ENCODE measurements at places on chromosomes 12 and 14.

GRCh38 chr12:27652174-27652763 is 44.0 kb upstream of the REP15 start:
- DNase-seq: peak; percentile 76

DNA sequence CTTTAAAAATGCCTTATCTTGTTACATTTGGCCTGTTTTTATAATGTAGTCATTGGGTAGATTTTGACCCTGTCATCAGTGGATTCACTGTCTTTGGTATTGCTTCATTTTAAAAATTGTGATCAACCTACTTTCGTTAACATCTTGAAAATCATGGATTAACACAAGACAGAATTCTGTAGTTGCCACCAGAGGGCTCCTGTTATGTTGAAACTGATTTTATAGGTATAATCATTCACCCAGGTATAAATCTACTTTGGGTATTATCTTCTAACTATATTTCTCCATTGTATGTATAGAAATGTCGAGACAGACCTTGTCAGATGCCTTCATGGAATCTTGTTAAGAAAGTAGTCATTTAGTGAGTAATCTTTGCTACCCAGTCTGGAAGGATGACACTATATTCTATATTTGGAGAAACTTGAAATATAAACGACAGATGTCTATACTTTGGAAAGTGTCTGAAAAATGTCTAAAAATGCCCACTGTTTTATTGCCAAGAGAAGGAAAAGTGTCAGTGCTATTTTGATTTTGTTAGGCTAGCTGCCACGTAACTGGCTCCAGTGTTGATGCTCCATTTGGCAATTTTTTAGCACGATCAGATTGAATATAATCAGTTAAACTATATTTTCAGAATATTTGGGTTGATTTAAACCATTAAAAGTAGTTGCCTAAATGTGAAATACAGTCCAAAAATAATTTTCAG is 129.4 kb downstream of the PELI2 start:
- DNase-seq: no peak

GRCh38 chr12:76881142-76881541 is 2.3 kb upstream of the CSRP2 start:
- no peak for DNase-seq

DNA sequence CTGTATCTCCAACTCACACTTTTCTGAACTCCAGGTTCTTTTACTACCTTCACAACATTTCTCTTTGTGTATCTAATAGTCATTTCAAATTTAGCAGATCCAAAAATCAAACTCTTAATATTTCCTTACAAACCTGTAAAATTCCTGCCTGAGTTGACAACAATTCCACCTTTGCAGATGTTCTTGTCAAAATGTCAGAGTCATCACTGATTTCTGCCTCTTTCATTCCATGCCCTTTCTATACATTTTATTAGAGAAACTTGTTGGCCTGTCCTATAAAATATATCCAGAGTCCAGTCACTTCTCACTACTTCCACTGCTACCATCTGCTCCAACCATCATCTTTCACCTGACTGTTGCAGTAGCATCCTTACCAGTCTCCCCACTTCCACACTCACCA is 119.7 kb downstream of the CAPZA3 start:
- no peak for DNase-seq

GRCh38 chr12:43106355-43106754 is 445.6 kb downstream of the ADAMTS20 start:
- DNase-seq: no peak

GRCh38 chr12:121524196-121524916 is 56.5 kb downstream of the KDM2B start:
- no peak for DNase-seq

DNA sequence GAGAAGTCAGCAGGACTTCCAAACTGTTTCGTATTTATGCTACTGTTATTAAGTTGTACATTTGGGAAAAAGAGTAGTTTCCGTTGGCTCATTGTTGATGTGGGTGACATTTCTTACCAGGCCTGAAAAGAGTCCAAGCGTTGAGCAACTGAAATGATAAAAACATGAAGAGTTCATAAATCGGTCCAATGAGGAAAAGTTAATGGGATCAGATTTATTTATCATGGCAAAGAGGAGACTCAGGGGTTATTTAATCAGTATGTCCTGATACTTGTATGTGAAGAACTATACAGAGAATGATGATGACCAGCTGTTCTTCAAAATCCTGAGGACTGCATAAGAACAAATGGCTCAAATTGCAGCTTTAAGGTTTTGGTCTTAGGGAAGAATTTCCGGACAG is 7.7 kb downstream of the VRK1 start:
- DNase-seq: no peak

GRCh38 chr14:103551338-103551762 is 11.1 kb downstream of the BAG5 start:
- no peak for DNase-seq

GRCh38 chr12:19972325-19973288 is 395.7 kb upstream of the PDE3A start:
- no peak for DNase-seq

GRCh38 chr12:12804011-12804410 is 9.1 kb upstream of the DDX47 start:
- no peak for DNase-seq

All from SHP77 (cell line).